ENCODE measurements at places on chromosomes 16 and 17. TPM values are rescaled to one million over a fixed set of nuclear protein-coding genes. Genes with fewer than 3 reads are reported as not detected.

- no peak for DNase-seq
These were observed 10.3 kb downstream of the ITGAX start for GRCh38 chr16:31365131-31365865.

DNA sequence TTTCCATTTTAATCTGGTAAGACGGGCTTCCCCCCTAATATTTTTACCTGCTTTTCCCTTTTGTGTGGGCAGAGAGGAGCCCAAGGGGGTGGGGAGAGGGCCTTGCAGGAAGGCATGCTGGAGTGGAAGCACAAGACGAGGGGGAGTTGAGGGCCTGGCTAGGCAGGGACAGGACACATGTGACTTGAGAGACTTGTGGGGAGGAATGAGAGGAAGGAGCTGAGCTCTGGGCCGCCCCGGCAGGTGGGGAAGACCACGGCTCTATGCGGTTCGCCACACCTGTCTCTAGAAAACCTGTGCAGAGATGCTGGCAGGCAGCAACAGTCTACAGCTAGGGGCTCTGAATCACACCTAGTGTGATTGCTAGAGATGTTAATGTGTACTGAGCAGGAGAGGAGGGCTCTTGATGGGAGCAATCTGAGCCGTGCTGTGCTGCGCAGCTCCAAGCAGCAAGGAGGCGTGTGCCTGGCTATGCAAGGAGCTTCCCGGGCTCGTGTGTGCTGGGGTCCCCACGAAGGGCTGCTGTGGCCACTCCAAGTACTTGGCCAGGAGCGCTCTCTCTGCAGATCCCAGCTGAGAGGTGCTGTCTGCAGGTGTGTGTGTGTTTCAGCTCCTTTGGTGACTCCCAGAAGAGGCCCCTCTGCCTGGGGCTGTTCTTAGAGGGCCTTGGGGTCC is 50.2 kb downstream of the PDPK1 start:
- no peak for DNase-seq

GRCh38 chr17:80942423-80943345 is 49.0 kb upstream of the CHMP6 start:
- peak; percentile 89 for DNase-seq

GRCh38 chr16:52634104-52634503 is 87.2 kb upstream of the TOX3 start:
- DNase-seq: no peak

- peak; percentile 48 for DNase-seq
These were observed 581 bp downstream of the PRKCA start for GRCh38 chr17:66302761-66303626.

- DNase-seq: no peak
These were observed 13.2 kb downstream of the NOB1 start for GRCh38 chr16:69741519-69741918.

GRCh38 chr16:17367923-17368322 is 102.8 kb downstream of the XYLT1 start:
- DNase-seq: no peak

GRCh38 chr16:4852221-4852872 is 5.1 kb downstream of the UBN1 start:
- no peak for DNase-seq

The LGALS9B gene
- not detected for polyA plus RNA-seq

The FMNL1 gene
- 10.0 TPM for polyA plus RNA-seq

The MMP28 gene
- 4.5 TPM for polyA plus RNA-seq
